ENCODE measurements at places on chromosomes 4 and X.

DNA sequence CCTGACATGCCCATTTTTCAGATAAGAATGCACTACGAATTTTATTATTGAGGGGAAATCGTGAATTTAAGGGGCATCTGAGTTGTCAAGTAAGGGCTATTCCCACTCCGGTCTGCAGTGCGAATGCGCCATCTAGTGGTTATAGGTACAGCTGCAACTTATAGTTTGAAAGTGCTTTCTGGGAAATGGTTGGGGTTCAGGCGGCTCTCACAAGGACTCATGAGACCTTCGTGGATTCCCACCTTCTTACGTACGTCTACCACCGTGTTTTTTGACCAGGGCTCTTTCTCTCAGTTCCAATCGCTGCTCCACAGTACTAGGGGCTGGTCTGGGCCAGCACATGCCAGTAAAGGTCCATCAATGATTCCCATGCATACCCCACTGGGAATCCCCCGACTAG is 12.3 kb downstream of the MSL3 start:
- peak; percentile 83 for DNase-seq

DNA sequence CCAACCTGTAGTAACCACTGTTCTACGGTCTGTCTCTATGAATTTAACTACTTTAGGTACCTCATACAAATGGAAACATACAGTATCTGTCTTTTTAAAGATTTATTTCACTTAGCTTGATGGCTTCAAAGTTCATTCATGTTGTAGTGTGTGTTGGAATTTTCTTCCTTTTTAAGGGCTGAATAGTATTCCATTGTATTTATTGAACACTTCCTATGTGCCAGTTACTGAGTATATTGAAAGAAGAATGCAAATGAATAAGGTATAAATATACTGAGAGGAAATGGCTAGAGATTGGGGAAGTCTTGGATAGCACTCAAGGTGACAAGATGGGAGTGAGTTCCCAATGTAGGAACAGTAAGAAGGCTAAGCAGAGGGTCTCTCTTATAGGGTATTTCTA is 17.3 kb downstream of the TBC1D19 start:
- DNase-seq = no peak

GRCh38 chrX:46327566-46328115 is 217.6 kb downstream of the ZNF674 start:
- no peak for DNase-seq

GRCh38 chr4:151691639-151692442 is 69.0 kb downstream of the GATB start:
- DNase-seq = no peak

- DNase-seq = no peak
Measured at GRCh38 chr4:61405307-61405706, 205.2 kb downstream of the ADGRL3 start.

DNA sequence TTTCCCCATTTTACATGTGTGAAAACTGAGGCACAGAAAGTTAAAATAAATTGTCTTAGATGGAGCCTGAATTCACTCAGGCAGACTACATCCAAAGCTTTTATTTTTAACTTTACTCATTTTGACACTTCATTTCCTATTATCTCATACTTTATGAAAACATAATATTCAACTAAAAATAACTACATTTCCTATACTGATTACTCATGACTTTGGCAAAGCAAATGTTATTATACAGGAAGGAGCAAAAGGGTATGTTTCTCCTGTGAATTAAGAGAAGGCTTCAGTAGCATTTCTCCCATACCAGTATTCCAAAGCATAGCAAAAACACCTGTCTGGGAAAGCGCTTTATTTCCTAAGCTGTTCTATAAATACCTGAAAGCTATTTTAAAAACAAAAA is 178.6 kb downstream of the ADAMTS3 start:
- no peak for DNase-seq

GRCh38 chrX:16061296-16061695 is 62.1 kb upstream of the GRPR start:
- DNase-seq = no peak

DNA sequence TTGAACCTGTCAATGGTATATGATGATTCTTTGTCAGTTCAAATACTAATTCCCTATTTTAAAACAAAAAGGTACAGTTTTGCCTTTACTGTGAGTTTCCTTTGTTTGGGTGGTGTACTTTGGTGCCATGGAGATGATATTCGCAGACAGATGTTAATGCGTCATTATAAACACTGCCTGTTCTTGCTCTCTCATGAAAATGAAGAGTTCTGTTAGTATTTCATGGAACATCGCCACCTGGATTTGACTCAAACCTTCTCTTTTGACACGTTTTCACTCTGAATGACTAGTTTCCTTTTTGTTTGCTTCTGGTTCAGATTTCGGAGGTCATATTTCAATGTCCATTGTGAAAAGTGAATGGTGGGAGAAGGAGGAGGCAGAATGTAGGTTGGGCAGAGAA is 6.9 kb upstream of the CTSO start:
- no peak for DNase-seq

GRCh38 chr4:168710353-168710946 is 213.6 kb downstream of the PALLD start:
- peak; percentile 83 for DNase-seq

DNA sequence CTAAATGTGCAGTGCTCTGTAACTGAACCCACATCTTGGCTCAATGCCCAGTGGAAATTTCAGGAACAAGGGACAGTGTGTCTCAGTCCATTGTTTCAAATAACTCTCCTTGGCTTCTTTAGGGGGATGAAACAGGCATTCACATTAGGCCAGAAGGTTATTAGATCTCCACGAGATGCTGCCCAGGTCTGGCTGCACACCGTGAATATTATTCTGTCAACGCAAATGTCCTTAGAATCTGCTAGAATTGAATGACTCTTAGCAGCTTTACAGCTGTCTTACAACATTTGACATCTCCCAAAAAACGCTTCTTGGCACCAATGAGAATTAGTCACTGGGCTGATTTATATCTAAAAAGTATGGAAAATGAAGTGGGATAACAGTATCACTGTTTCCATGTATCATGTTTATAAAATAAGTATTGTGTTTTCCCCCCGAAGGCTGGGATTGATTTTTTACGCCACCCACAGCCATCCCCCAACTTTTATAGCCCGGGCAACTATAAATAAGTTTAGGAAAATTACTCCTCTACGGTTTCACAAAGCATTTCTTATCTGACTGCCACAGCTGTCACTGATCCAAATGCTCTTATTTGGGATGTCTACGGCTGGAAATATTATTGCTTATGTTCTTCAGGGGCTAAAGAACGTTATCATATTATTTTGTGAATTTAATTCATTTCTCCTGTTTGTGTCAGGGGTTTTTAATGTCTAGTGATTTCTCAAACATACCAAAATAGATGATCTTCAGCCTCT is 559.7 kb upstream of the FAT1 start:
- DNase-seq = no peak

GRCh38 chrX:6678313-6678712 is 143.4 kb upstream of the VCX3A start:
- DNase-seq = no peak

- DNase-seq = peak; percentile 54
Measured at GRCh38 chrX:40201329-40201885, 103.6 kb upstream of the BCOR start.

GRCh38 chr4:35038079-35038805 is 1206.1 kb downstream of the ARAP2 start:
- no peak for DNase-seq

GRCh38 chrX:9829308-9830267 is 43.4 kb downstream of the SHROOM2 start:
- no peak for DNase-seq

- peak; percentile 81 for DNase-seq
Measured at GRCh38 chrX:107678957-107679740, 50.8 kb downstream of the PRPS1 start.

DNA sequence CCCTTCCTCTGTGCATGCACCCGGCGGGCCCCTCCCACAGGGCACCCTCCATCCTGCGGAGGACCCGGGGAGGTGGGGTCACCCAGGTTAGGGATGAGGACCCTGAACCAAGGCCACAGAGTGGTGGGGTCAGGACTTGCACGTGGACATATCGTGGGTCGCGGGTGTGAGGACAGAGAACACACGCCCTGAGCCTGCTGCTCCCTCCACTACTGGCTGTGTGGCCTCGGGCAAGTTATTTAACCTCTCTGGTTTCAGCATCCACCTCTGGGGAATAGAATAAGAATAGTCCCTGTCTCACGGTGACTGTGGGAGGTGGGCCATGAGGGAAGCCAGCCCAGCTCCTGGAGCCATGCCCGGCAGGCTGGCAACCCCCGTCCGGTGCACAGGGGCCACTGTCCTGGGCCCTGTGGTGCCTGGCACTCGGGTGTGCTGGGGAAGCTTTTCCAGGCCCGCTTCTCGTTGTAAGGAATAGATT is 5.1 kb downstream of the PSAPL1 start:
- no peak for DNase-seq

DNA sequence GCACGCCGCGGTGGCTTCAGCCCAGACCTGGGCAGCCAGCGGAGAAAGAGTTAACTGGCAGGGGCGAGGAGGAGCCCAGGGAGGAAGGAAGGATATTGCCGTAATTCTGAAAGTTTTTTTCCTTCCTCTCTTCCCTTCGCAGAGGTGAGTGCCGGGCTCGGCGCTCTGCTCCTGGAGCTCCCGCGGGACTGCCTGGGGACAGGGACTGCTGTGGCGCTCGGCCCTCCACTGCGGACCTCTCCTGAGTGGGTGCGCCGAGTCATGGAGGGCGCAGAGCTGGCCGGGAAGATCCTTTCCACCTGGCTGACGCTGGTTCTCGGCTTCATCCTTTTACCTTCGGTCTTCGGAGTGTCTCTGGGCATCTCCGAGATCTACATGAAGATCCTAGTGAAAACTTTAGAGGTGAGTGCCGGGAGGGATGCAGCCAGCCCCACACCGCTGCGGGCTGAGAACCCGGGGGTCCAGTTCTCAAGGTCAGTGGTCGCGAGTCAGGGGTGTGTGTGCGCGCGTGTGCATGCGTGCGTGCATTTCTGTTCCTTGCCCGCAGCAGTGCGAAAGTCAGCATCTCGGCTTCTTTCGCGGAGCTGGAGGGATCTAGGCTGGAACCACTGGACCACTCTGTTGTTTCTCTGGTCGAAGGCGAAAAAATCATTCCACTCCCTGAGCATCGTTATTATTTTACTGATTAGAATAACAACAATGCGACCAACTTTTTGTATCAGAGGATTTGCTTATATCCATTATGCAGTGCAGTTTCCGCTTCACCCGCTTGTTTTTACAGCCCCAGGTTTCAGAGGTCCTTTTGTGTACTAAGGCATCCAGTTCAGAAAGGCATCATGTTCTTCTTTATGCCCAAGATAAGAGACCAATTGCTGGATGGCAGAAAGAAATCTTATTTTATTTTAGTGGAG is 709 bp downstream of the GPAT3 start:
- DNase-seq = peak; percentile 49

DNA sequence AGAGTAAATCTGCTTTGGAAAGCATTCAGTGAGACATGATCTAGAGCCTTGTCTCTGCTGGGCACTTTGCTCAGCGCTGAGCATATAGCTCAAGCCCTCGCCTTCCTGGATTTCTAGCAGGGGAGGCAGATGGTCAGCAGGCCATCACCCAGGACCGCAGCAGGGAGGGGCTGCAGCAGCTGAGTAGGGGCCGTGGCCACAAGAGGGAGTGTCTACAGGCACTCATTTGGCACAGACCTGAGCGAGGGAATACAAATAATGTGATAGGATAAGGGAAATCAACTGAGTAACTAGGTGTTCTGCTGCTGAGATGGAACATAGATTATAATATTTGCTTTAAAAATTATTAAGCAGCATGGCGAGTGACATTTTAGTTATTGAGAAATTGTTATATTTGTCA is 30.2 kb downstream of the OFD1 start:
- no peak for DNase-seq

- DNase-seq = no peak
Measured at GRCh38 chrX:38864165-38864564, 62.9 kb downstream of the MID1IP1 start.

GRCh38 chrX:11097933-11098332 is 13.2 kb upstream of the HCCS start:
- DNase-seq = no peak

DNA sequence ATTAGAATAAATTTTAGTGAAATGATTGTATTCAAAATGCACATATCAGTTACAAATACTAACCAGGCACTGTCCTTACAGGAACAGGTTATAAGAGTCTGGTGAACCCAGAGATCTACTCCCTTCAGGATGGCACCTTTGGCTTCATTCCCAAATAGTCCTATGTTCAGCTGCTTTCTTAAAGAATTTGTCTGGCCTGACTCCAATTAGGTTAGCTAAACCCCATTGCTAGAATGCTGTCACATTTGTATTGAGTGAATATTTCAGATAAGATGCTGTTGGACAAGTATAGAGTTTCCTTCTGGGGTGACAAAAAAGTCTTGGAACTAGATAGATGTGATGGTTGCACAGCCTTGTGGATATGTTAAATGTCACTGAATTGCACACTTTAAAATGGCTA is 69.4 kb downstream of the EFHC2 start:
- no peak for DNase-seq

GRCh38 chrX:39311646-39312045 is 510.4 kb downstream of the MID1IP1 start:
- DNase-seq = no peak

- DNase-seq = no peak
Measured at GRCh38 chr4:81282131-81282530, 67.1 kb upstream of the PRKG2 start.

GRCh38 chr4:48692897-48693296 is 87.2 kb downstream of the FRYL start:
- no peak for DNase-seq

DNA sequence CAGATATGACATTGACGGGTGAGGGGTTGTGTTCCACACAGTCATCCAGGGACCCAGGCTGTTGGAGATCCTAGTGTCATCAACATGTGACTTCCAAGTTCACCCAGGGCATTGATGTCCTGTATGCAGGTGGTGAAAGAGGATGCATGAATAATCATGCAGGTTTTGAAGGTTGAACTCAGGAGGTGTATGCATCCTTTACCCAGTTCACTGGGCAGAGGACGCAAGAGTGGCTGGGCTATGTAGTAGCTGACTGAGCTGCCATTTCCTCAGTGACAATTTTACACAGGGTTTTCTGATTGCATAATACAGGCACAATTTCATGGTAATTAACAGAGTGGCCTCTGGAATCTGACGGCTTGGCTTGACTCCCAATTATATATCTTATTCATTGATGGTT is 323.0 kb downstream of the HS3ST1 start:
- DNase-seq = no peak

GRCh38 chr4:41714364-41715000 is 34.0 kb downstream of the PHOX2B start:
- DNase-seq = no peak

DNA sequence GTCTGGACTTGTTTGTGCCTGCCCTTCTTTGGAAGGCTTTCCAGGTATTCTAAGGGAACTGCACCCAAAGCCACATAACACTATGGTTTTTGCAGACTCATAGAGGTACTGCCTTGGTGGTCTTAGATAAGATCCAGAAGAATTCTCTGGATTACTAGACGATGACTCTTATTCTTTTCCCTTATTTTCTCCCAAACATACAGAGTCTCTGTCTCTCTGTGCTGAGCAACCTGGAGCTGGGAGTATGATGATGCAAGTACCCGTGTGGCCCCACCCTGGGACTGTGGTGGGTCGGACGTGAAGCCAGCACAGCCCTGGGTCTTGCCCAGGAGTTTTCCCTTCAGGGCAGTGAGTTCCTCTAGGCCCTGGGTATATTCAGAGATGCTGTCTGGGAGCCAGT is 1342.4 kb upstream of the TENM3 start:
- DNase-seq = no peak

- no peak for DNase-seq
Measured at GRCh38 chrX:10099411-10099810, 57.4 kb upstream of the CLCN4 start.
